ENCODE measurements at places on chromosomes 3 and 15.

- peaks cover 2% of the 10 kb centered on the region for H3K27me3 ChIP-seq
- no peak overlapping the region for H3K27ac ChIP-seq
- no peaks in the 10 kb centered on the region for H3K36me3 ChIP-seq
- no peaks in the 10 kb centered on the region for H3K4me1 ChIP-seq
- no peak overlapping the region for H3K4me3 ChIP-seq
Measured at GRCh38 chr3:132756108-132756650, 34.0 kb upstream of the NPHP3 start.

- DNase-seq = no peak
- no peak overlapping the region for H3K27ac ChIP-seq
- no peak overlapping the region for H3K4me3 ChIP-seq
- H3K4me1 ChIP-seq = no peaks in the 10 kb centered on the region
- H3K36me3 ChIP-seq = no peaks in the 10 kb centered on the region
- H3K27me3 ChIP-seq = no peaks in the 10 kb centered on the region
Measured at GRCh38 chr3:95154766-95155165, 1091.9 kb downstream of the NSUN3 start.

GRCh38 chr3:189580190-189580589 is 51.0 kb upstream of the TP63 start:
- H3K4me1 ChIP-seq = no peaks in the 10 kb centered on the region
- H3K27ac ChIP-seq = no peak overlapping the region
- H3K36me3 ChIP-seq = no peaks in the 10 kb centered on the region
- no peak for DNase-seq
- no peaks in the 10 kb centered on the region for H3K27me3 ChIP-seq

- peaks cover 34% of the 10 kb centered on the region for H3K36me3 ChIP-seq
- H3K4me3 ChIP-seq = no peak overlapping the region
- H3K27ac ChIP-seq = no peak overlapping the region
- no peak for DNase-seq
- no peaks in the 10 kb centered on the region for H3K4me1 ChIP-seq
Measured at GRCh38 chr15:44584162-44584749, 47.3 kb downstream of the EIF3J start.

GRCh38 chr15:87985451-87985850 is 271.1 kb downstream of the NTRK3 start:
- H3K4me1 ChIP-seq = no peaks in the 10 kb centered on the region
- no peak for DNase-seq
- no peak overlapping the region for H3K27ac ChIP-seq
- no peaks in the 10 kb centered on the region for H3K27me3 ChIP-seq
- H3K4me3 ChIP-seq = no peak overlapping the region

- DNase-seq = no peak
- H3K36me3 ChIP-seq = peaks cover 29% of the 10 kb centered on the region
- H3K27ac ChIP-seq = no peak overlapping the region
- H3K4me1 ChIP-seq = no peaks in the 10 kb centered on the region
Measured at GRCh38 chr3:98807561-98807960, 44.4 kb downstream of the ST3GAL6 start.

- H3K27ac ChIP-seq = no peak overlapping the region
- no peaks in the 10 kb centered on the region for H3K36me3 ChIP-seq
- DNase-seq = no peak
- no peak overlapping the region for H3K4me3 ChIP-seq
Measured at GRCh38 chr3:30281526-30281925, 324.9 kb upstream of the TGFBR2 start.

- no peak for DNase-seq
- no peak overlapping the region for H3K27ac ChIP-seq
- H3K4me1 ChIP-seq = no peaks in the 10 kb centered on the region
- no peaks in the 10 kb centered on the region for H3K27me3 ChIP-seq
Measured at GRCh38 chr15:93144463-93145236, 55.6 kb upstream of the RGMA start.

GRCh38 chr3:117144853-117145252 is 435.3 kb downstream of the TUSC7 start:
- no peak overlapping the region for H3K4me3 ChIP-seq
- H3K27ac ChIP-seq = no peak overlapping the region
- no peaks in the 10 kb centered on the region for H3K36me3 ChIP-seq
- no peaks in the 10 kb centered on the region for H3K27me3 ChIP-seq
- H3K4me1 ChIP-seq = peaks cover 2% of the 10 kb centered on the region
- peak; percentile 62 for DNase-seq

- no peak for DNase-seq
- no peak overlapping the region for H3K4me3 ChIP-seq
- H3K27me3 ChIP-seq = no peaks in the 10 kb centered on the region
- H3K27ac ChIP-seq = no peak overlapping the region
- no peaks in the 10 kb centered on the region for H3K36me3 ChIP-seq
Measured at GRCh38 chr3:24311881-24312280, 182.8 kb downstream of the THRB start.

- no peaks in the 10 kb centered on the region for H3K36me3 ChIP-seq
- no peak overlapping the region for H3K27ac ChIP-seq
- H3K4me3 ChIP-seq = no peak overlapping the region
- H3K27me3 ChIP-seq = no peaks in the 10 kb centered on the region
- DNase-seq = no peak
Measured at GRCh38 chr3:153974614-153975013, 146.6 kb upstream of the ARHGEF26 start.

- peaks cover 3% of the 10 kb centered on the region for H3K36me3 ChIP-seq
- peaks cover 8% of the 10 kb centered on the region for H3K4me1 ChIP-seq
- H3K4me3 ChIP-seq = no peak overlapping the region
- peak; percentile 16 for DNase-seq
- H3K27me3 ChIP-seq = no peaks in the 10 kb centered on the region
Measured at GRCh38 chr3:136069933-136070332, 104.4 kb downstream of the PPP2R3A start.

DNA sequence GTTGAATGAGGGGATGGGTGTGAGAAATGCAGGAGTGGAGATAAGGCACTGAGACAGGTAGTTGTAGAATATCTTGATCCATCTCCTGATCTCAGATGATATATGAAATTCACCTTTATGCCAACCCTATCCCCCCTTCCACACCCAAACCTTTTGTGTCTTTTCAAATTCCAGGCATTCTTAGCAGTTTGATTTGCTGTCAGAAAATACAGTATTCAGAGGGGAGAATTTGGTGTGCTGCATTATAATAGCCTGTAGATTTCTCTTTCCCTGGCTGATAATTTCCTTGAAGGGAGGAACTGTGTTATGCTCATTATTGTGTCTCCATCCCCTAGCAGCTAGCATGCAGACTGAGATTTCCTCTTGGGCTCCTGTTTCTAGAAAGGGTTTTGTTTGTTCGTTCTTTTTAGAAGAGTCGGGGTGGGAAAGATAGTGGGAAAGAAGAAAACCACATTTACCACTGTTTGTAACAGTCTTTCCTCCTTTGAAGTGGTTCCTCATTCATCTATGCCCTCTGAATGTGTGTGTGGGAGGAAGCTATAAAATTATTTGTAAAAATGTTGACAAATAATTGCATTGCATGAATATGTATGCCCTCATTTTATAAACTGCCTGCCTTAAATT is 373.4 kb downstream of the DIPK2A start:
- H3K4me3 ChIP-seq = no peak overlapping the region
- no peak overlapping the region for H3K27ac ChIP-seq
- no peaks in the 10 kb centered on the region for H3K27me3 ChIP-seq
- no peaks in the 10 kb centered on the region for H3K4me1 ChIP-seq
- no peak for DNase-seq

GRCh38 chr3:88984832-88985231 is 122.6 kb upstream of the EPHA3 start:
- H3K4me3 ChIP-seq = no peak overlapping the region
- H3K4me1 ChIP-seq = no peaks in the 10 kb centered on the region
- no peak for DNase-seq
- no peaks in the 10 kb centered on the region for H3K36me3 ChIP-seq

- H3K27ac ChIP-seq = no peak overlapping the region
- no peak overlapping the region for H3K4me3 ChIP-seq
- H3K27me3 ChIP-seq = no peaks in the 10 kb centered on the region
- no peaks in the 10 kb centered on the region for H3K36me3 ChIP-seq
Measured at GRCh38 chr3:108103040-108103751, 12.4 kb upstream of the CD47 start.

DNA sequence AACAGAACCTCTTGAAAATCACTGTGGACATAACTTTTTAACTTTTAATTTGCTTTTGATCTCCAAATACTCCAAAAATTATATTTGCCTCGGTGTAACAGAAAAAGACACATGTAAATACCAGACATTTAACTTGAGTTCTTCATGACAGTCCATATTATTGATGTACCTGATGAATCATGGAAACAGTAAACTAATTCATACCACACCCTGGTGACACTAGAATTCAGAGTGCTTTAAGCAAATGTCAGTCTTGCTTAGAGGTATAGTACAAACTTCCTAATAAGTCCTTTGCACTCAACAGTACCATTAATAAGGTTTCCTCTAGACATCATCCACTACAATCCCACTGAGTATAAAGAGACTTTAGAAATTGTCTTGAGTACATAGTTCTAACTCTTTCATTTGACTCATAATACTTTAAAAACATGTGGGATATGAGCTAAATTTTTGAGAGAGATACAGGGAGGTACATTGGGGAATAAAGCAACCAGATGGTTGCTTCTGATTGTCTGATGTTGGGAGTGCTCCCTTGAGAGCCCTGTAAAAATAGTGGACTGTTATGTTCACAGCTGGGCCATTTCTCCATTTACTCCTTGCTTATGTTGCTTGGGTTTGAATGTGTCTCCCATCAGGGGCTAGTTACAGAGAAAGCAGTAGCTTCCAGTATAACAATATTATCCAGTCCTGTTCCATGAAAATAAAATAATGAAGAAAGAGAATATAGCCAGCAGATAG is 175.7 kb downstream of the ALCAM start:
- peaks cover 5% of the 10 kb centered on the region for H3K4me1 ChIP-seq
- no peak overlapping the region for H3K27ac ChIP-seq
- DNase-seq = no peak
- H3K27me3 ChIP-seq = no peaks in the 10 kb centered on the region

- no peaks in the 10 kb centered on the region for H3K4me1 ChIP-seq
- no peaks in the 10 kb centered on the region for H3K27me3 ChIP-seq
- no peaks in the 10 kb centered on the region for H3K36me3 ChIP-seq
Measured at GRCh38 chr3:90018779-90019178, 911.4 kb downstream of the EPHA3 start.

- H3K27me3 ChIP-seq = no peaks in the 10 kb centered on the region
- peak; percentile 80 for DNase-seq
- no peak overlapping the region for H3K4me3 ChIP-seq
- H3K36me3 ChIP-seq = no peaks in the 10 kb centered on the region
Measured at GRCh38 chr15:63374686-63375520, 6.7 kb downstream of the CA12 start.

DNA sequence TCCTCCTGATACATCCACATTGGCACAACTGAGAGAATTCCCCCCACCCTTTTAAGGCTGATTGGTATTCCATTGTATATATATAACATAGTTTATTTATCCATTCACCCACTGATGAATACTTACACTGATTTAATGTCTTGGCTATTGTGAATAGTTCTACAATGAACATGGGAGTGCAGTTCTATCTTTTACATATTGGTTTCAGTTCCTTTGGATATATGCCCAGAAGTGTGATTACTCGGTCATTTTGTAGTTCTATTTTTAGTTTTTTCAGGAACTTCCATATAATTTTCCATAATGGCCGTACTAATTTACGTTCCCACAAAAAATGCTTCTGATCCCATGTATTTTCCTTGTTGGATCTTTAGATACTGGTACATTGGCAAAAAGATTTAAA is 135.3 kb downstream of the FMN1 start:
- DNase-seq = peak; percentile 80
- no peaks in the 10 kb centered on the region for H3K36me3 ChIP-seq
- no peak overlapping the region for H3K27ac ChIP-seq
- no peak overlapping the region for H3K4me3 ChIP-seq

GRCh38 chr3:14154276-14154675 is 24.1 kb downstream of the XPC start:
- no peak for DNase-seq
- H3K27me3 ChIP-seq = no peaks in the 10 kb centered on the region
- peaks cover 66% of the 10 kb centered on the region for H3K36me3 ChIP-seq

DNA sequence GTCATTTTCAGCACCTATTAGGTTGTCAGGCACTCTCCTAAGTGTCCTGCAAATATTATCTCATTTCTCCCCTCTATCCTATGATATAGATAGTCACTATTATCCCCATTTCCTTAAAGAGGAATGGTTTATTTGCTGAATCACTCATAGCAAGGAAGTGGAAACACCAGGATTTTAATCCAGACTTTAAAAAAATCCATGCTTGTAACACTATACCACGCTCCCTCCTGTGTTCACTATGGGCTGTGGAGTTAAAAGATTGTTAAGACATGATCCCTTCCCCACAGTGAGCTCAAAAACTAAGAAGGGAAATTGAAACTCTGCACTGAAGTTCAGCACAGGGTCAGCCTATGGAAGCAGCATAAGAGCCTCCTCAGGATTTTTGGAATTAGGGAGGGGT is 60.2 kb downstream of the TMEM39A start:
- no peaks in the 10 kb centered on the region for H3K27me3 ChIP-seq
- H3K4me3 ChIP-seq = no peak overlapping the region
- H3K36me3 ChIP-seq = peaks cover 13% of the 10 kb centered on the region
- peak; percentile 46 for DNase-seq
- H3K4me1 ChIP-seq = no peaks in the 10 kb centered on the region

DNA sequence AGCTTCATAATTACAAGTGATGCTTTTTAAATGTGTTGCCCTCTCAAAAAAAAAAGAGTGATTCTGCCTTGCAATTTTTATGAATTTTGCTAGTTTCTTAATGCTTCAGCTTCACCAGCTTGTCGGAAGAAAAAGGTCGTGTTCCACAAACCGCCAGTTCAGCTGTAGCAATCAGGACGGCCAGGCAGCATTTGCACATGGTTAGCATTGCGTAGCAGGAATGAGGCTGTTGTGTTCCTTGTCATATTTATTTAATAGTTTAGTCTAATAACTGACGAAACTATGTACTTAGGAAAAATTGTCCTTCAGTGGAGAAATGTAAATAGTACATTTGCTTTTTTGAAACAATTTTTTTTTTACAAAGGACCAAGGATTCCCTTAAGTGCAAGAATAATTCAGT is 64.9 kb upstream of the SELENOK start:
- no peaks in the 10 kb centered on the region for H3K4me1 ChIP-seq
- H3K36me3 ChIP-seq = no peaks in the 10 kb centered on the region
- H3K27me3 ChIP-seq = no peaks in the 10 kb centered on the region
- DNase-seq = no peak
- H3K4me3 ChIP-seq = no peak overlapping the region
- H3K27ac ChIP-seq = no peak overlapping the region

GRCh38 chr3:28575100-28575745 is 226.6 kb upstream of the AZI2 start:
- no peak overlapping the region for H3K27ac ChIP-seq
- peaks cover 30% of the 10 kb centered on the region for H3K27me3 ChIP-seq
- H3K4me3 ChIP-seq = no peak overlapping the region
- no peaks in the 10 kb centered on the region for H3K36me3 ChIP-seq
- no peak for DNase-seq

- H3K36me3 ChIP-seq = no peaks in the 10 kb centered on the region
- H3K27ac ChIP-seq = no peak overlapping the region
- DNase-seq = no peak
- no peaks in the 10 kb centered on the region for H3K4me1 ChIP-seq
Measured at GRCh38 chr3:120801484-120801883, 58.9 kb downstream of the GTF2E1 start.
